ENCODE measurements at places on chromosomes 16 and 17.

GRCh38 chr17:27939474-27940465, 46.6 kb upstream of the LYRM9 start:
- no peaks in the 10 kb centered on the region for H3K36me3 ChIP-seq
- no peak overlapping the region for H3K4me3 ChIP-seq
- no peaks in the 10 kb centered on the region for H3K4me1 ChIP-seq
- no peak overlapping the region for H3K27ac ChIP-seq

DNA sequence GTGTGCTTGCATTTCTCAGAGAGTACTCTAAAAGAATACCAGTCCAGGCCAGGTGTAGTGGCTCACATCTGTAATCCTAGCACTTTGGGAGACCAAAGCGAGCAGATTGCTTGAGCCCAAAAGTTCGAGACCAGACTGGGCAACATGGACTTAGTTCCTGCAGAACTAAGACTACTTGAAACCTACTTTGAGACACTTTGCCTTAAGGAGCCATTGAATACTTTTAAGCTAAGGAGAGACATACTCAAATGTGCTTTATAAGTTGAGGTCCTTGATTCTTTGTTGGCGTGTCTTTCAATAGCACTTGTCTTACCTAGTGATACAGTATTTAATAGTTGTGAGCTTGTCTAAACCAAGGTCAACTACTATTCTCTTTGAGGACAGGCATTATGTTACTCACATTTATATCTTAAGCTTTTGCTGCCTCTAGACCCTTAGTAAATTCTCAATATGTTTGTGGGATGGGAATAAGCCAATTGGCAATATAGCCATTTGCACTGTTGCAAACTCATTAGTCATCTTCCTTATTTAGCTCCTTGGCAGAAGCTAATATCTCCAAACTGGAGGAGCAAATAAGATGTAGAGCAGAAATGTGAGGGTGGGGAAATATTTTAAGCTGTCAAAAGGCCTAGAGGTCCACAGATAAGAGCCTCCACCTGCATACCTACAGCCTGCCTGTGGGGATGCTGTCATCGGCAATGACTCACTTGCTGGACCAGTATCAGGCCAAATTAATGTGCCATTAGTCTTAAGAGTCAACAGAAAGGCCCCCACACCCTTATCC, 16.3 kb downstream of the SCPEP1 start:
- H3K27ac ChIP-seq = no peak overlapping the region
- H3K4me3 ChIP-seq = no peak overlapping the region
- no peaks in the 10 kb centered on the region for H3K27me3 ChIP-seq
- no peaks in the 10 kb centered on the region for H3K36me3 ChIP-seq
- no peak for DNase-seq

GRCh38 chr16:68640972-68641371, 4.1 kb upstream of the CDH3 start:
- H3K4me1 ChIP-seq = peaks cover 12% of the 10 kb centered on the region
- H3K27me3 ChIP-seq = peaks cover 66% of the 10 kb centered on the region
- H3K4me3 ChIP-seq = no peak overlapping the region
- no peak for DNase-seq

- no peaks in the 10 kb centered on the region for H3K27me3 ChIP-seq
- DNase-seq = no peak
- H3K4me1 ChIP-seq = peaks cover 11% of the 10 kb centered on the region
- peaks cover 72% of the 10 kb centered on the region for H3K36me3 ChIP-seq
- H3K27ac ChIP-seq = no peak overlapping the region
Measured at GRCh38 chr17:48179071-48179945, 71.7 kb downstream of the SNX11 start.

DNA sequence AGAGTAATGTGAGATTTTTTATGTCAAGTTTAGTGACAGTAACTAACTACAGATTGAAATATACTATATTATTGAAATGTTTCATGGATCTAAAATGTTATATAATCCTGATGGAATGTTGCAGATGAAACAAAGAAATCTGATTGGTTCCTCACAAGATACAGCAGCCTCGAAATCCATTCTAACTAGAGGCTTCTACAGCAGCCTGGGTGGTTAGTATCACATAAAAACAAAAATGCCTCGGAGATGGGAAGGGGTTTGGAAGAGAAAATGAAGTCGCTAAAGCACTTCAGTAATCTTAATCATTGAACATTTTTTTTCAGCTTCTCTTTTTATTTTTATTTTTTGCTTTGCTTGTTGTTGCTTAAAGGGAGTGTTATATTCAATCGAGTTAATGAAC, 75.2 kb downstream of the TANC2 start:
- H3K4me3 ChIP-seq = no peak overlapping the region
- H3K36me3 ChIP-seq = no peaks in the 10 kb centered on the region
- DNase-seq = no peak
- H3K4me1 ChIP-seq = no peaks in the 10 kb centered on the region
- no peak overlapping the region for H3K27ac ChIP-seq

DNA sequence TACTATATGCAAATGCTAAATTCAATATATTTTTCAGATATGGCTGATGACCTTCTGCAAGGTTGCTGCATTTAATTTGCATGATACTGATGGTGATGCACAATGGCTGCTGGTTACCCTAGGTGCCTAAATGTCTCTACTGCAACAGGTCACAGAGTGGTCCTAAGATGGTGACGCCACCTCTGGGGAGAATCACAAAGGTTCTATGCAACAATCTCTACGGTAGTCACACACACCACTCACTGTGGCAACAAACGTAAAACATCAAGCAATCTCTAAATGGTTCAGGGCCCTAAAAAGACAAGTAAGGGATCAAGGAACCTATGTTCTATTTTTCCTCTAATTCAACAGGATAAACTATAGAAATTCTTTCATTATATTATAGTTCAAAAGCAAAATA, 293.3 kb downstream of the CEP112 start:
- DNase-seq = no peak
- H3K4me1 ChIP-seq = no peaks in the 10 kb centered on the region
- H3K27me3 ChIP-seq = no peaks in the 10 kb centered on the region
- H3K4me3 ChIP-seq = no peak overlapping the region

GRCh38 chr17:82914375-82914774, 74.6 kb upstream of the ZNF750 start:
- H3K4me3 ChIP-seq = no peak overlapping the region
- peaks cover 33% of the 10 kb centered on the region for H3K36me3 ChIP-seq
- H3K4me1 ChIP-seq = peaks cover 46% of the 10 kb centered on the region
- no peak overlapping the region for H3K27ac ChIP-seq

GRCh38 chr16:81216706-81217105, 21.8 kb upstream of the BCO1 start:
- DNase-seq = no peak
- peaks cover 23% of the 10 kb centered on the region for H3K27me3 ChIP-seq
- no peaks in the 10 kb centered on the region for H3K4me1 ChIP-seq

DNA sequence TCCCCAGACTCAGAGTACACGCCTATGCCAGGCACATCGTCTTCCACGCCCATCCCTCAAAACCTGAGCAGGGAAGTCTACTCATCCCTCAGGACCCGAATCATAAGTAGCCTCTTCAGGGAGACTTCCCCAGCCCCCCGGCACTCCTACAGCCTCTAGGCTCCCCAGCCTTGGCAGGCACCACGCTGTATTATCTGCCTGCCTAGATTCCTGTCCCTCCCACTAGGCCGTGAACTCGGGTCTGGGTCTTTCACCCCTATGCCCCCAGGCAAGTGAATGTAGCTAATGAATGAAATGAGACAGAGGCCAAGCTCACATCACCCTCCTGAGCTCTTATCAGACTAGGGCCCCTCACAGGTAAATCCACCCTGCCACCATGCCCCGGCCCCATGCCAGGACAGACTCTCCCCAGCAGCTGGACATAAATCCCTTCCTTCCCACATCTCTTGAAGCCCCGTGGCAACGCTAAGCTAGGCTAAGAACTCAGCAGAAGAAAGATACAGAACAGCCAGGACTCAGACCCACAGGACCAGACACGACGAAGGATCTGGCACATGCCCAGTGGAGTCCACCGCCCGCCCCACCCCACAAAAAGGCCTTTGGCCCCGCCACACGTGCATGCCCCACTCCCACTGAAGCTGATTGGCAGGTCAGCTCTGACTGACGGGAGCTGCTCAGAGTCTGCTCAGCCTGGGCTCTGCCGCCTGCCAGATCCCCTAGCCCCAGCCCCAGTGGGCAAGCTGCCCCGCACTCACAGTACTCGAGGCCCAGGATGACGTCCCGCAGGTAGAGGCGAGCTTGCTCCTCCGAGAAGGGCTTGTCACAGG, 13.0 kb downstream of the CAMKK1 start:
- H3K4me1 ChIP-seq = no peaks in the 10 kb centered on the region
- H3K4me3 ChIP-seq = no peak overlapping the region
- H3K27ac ChIP-seq = no peak overlapping the region
- no peaks in the 10 kb centered on the region for H3K27me3 ChIP-seq

DNA sequence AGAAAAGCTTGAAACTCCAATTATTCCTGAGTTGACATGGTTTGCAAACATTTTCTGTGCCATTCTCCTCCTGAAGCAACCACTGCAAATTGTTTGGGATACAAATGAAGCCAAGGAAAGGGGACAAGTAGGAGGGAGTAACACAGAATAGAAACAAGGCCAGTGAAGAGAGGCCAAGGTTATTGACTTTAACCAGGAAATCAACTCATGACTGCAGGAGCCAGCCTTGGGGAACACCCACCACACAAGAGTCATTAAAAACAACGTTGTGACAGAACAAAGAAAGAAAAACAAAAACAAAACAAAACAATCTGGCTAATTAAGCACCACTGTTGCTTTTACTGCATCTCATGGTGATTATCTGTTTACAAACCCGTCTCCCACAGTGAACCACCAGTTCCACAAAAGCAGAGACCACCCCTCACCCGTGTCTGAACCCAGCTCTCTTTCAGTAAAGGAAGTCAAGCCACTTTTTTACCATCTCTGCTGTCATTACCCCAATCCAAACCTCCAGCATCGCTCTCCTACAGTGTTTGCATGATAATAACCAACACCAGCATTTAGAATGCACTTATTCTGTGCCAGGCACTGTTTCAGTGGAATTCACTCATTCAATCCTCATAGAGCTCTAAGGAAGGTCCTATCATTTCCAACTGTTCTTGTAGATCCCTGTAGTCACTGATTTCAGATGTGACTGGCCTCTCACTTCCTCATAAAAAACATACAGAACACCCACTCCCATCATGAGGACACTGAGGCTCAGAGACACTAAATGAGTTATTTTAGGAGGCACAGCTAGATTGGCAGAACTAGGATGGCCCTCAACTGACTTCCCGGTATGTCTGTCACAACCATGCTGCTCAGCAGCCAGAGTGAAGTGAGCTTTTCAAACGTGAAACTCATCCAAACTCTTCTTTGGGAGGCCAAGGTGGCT, 2.0 kb downstream of the ZDHHC1 start:
- no peak overlapping the region for H3K4me3 ChIP-seq
- H3K4me1 ChIP-seq = peaks cover 11% of the 10 kb centered on the region
- no peaks in the 10 kb centered on the region for H3K36me3 ChIP-seq
- H3K27ac ChIP-seq = no peak overlapping the region

- H3K27me3 ChIP-seq = no peaks in the 10 kb centered on the region
- DNase-seq = no peak
- no peak overlapping the region for H3K4me3 ChIP-seq
- H3K4me1 ChIP-seq = no peaks in the 10 kb centered on the region
- H3K36me3 ChIP-seq = no peaks in the 10 kb centered on the region
- H3K27ac ChIP-seq = no peak overlapping the region
Measured at GRCh38 chr16:65375651-65376050, 253.8 kb upstream of the CDH11 start.

GRCh38 chr16:2199621-2200139, 3.3 kb upstream of the CASKIN1 start:
- no peaks in the 10 kb centered on the region for H3K36me3 ChIP-seq
- H3K27ac ChIP-seq = no peak overlapping the region
- peaks cover 12% of the 10 kb centered on the region for H3K4me1 ChIP-seq
- H3K4me3 ChIP-seq = no peak overlapping the region

GRCh38 chr17:40720899-40721298, 17.3 kb upstream of the KRT24 start:
- no peaks in the 10 kb centered on the region for H3K4me1 ChIP-seq
- peaks cover 48% of the 10 kb centered on the region for H3K27me3 ChIP-seq

DNA sequence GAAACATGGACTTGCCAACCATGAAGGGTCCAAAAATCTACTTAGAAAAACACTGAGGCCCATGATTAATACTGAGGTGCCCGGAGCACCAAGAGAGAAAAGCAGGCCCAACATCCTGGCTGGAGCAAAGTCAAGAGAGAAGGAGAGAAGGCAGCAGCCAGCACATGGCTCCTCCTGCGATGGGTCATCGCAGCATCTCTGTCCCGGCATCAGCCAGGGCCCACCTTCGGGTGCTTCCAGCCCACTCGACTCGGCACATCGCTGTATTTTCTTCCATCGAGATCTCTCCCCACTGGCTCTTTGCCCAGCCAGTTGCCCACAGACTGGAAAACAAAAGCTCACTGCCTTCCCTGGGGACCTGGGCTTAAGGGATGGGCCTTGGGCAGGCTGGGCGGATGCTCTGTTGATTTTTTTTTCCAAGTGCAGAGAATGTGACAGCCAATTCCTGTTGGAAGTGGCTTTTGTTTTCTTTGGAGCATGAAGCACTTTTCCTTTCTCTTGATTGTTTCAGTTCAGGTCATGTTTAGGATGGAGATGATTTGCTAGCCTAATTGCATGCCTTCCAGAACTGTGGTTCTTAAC, 58.1 kb downstream of the CYB5B start:
- H3K27ac ChIP-seq = no peak overlapping the region
- H3K4me3 ChIP-seq = no peak overlapping the region
- DNase-seq = no peak
- peaks cover 12% of the 10 kb centered on the region for H3K27me3 ChIP-seq

GRCh38 chr17:43393944-43394482, 4.8 kb upstream of the ARL4D start:
- no peaks in the 10 kb centered on the region for H3K36me3 ChIP-seq
- no peak overlapping the region for H3K4me3 ChIP-seq
- peak; percentile 94 for DNase-seq
- no peaks in the 10 kb centered on the region for H3K27me3 ChIP-seq
- peak overlapping the region; percentile 2 for H3K27ac ChIP-seq

- H3K4me1 ChIP-seq = peaks cover 4% of the 10 kb centered on the region
- H3K4me3 ChIP-seq = no peak overlapping the region
- no peak overlapping the region for H3K27ac ChIP-seq
- peaks cover 44% of the 10 kb centered on the region for H3K27me3 ChIP-seq
- no peak for DNase-seq
- no peaks in the 10 kb centered on the region for H3K36me3 ChIP-seq
Measured at GRCh38 chr16:58448890-58449289, 51.1 kb upstream of the NDRG4 start.

- H3K4me3 ChIP-seq = no peak overlapping the region
- DNase-seq = no peak
- H3K27ac ChIP-seq = no peak overlapping the region
- no peaks in the 10 kb centered on the region for H3K4me1 ChIP-seq
Measured at GRCh38 chr17:50842506-50843149, 7.2 kb downstream of the WFIKKN2 start.

DNA sequence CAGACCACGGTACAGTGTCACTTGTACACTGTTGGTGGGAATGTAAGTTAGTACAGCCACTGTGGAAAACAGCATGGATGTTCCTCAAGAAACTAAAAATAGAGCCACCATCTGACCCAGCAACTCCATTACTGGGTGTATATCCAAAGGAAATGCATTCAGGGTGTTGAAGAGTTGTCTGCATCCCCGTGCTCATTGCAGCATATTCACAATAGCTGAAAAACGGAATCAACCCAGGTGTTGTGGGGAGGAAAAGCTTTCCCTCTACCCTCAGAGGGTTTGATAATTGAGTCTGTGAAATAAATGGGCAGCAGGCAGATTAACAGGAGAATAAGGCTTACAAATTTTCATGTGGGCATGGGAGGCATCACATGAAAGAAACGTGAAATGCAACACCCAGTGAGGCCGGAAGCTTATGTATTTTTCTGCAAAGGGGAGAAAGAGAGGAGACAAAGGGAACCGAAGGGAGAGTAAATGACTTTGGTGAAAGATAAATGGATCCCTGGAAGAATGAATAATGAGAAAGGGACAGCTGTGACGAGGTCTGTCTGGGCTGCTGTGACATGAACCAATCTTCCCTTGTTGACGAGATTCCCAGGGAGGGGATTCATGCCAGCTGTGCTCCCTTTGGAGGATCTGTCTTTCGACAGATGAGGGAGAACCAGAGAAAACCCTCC, 106.2 kb downstream of the KCNJ12 start:
- no peak overlapping the region for H3K4me3 ChIP-seq
- no peaks in the 10 kb centered on the region for H3K4me1 ChIP-seq
- peaks cover 51% of the 10 kb centered on the region for H3K27me3 ChIP-seq
- H3K27ac ChIP-seq = no peak overlapping the region
